Stimulated activated CD8-positive, alpha-beta memory T cell treated with anti-CD3 and anti-CD28 coated beads, Interleukin-2, amount 100 ng/mL, for 48 hours (primary cell): ENCODE measurements at places on chromosomes 1 and 21.

GRCh38 chr1:226158983-226159382 lies 27.6 kb downstream of the ACBD3 start:
- DNase-seq = no peak

DNA sequence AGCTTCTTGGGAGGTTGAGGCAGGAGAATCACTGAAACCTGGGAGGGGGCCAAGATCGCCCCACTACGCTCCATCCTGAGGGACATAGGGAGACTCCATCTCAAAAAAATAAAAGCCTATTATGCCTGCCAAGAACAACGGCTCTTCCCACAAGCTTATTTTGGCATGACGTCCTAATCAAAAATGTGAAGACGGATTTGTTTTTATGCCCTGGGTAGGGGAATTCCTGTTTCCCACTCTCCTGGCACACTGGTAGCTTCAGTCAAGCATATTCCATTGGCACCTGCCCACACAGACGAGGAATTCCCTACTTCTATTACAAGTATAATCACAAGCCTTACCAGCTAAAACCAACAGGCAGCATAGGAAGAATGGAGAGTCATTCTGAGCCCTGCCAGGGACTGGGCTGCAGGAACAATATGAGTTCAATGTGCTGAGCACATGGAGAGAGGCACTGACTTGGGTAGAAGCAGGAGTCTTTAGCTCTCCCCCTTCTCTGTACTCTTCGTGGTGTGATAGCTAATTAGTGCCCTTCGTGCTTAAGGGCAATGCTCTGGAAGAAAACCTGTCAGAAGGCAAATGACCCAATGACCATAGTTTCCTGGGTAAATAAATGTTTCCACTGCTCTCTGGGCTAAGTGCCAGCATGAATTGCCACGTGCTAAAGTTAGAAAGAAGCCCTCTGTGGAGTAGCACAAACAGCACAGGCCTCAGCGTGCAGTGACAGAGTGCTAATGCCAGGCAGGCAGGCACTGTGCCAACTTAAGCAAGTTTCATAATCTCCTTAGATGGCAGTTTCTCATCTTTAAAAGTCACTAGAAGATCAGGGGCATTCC lies 16.8 kb downstream of the TNFSF4 start:
- no peak for DNase-seq

DNA sequence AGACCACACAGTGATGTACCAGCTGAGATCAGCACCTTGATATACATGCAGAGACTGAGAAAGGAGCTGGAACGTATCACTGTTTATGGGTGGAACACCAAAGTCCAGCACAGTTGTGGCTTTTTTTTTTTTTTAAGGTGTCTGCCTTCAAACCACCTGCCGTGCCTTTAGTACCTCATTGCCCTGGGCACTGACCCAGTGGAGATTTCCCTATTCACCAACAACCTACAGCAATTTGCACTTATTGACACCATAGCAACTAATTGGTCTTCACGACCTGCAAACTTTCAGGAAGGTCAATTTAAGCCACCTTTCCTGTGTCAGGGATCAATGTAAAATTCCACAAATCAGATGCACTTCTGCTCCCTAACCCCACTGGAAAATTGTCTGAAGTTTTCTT lies 181.6 kb upstream of the ADGRL2 start:
- DNase-seq = no peak

DNA sequence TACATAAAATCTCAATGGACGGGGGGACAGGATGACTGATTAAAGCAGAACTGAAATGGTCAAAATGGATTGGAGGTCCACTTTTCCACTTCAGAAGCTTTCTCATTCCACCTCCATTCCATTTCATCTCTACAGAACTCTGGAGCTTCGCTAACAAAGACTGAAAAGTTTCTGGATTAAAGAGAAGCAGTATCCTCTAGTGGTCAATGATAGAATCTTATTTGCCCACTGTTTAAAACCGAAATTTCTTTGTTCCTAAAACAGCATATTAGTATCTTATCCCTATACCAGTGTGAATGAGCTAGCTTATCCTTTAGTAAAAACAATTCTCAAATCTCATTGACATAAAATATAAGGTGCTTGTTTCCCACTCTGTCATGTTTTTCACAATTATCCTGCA lies 890.6 kb downstream of the KCNT2 start:
- no peak for DNase-seq

GRCh38 chr1:12326986-12327385 lies 97.2 kb downstream of the VPS13D start:
- DNase-seq = no peak

- DNase-seq = no peak
Observed at GRCh38 chr1:166471359-166471758, 304.6 kb upstream of the FAM78B start.

DNA sequence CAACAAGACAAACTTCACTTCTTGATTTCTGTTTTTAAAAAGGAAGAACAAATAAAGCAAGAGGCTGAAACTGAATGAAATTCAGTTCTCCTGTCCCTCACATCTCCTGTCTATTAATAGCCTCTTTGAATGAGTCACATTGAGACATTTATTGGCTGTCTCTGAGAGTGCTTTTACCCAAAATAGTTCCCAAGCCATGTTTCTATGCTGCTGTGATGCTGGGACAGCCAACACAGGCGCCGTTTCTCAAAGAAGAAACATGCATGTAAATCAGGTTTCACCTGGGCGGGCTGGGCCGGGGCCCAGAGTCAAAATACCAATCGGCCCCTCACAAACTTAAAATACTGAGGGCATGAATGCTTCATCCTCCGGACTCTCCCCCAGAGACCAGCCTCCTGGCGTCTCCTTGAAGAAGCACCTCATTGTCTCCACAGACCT lies 105.2 kb downstream of the EDEM3 start:
- no peak for DNase-seq

DNA sequence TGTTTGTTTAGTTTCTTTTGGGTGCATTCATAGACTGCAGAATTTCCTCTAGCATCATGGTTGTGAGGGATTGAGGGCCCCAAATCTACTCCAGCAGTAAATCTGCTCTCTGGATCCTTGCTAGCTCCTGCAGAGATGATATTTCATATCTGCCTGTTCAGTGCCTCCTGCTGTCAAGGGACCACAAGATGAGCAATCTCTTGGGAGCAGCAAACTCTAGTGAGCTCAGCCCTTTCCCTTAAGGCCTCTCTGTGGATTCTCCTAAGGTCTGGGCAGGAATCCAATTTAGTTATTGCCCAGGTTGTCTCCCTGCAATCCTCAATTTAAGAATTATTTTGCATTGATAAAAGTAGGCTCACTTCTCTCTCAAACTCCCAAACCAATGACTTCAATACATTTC lies 76.9 kb downstream of the RGS18 start:
- no peak for DNase-seq

- DNase-seq = no peak
Observed at GRCh38 chr1:189804352-189804751, 673.3 kb downstream of the BRINP3 start.

DNA sequence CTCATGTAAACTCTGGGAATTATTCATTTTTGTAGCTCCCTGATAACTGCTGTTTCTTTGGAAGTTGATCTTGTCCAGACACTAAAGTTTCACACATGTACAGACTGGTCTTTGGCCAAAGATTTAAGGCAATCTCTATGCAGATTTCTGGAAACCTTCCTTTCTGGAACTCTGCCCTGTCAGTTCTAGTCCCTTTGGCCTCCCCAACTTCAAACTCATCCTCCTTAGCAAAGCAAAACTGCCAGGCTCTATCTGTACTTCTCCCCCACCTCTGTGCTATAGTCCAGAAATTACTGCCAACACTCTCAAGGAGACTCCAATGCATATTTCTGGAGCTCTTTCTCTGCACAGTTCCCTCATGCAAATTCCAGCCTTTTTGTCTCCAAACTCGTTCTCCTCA lies 36.5 kb downstream of the C1orf198 start:
- no peak for DNase-seq

GRCh38 chr1:167434306-167434705 lies 84.0 kb downstream of the CD247 start:
- DNase-seq = no peak

GRCh38 chr1:6111991-6112689 lies 66.5 kb downstream of the KCNAB2 start:
- no peak for DNase-seq

GRCh38 chr21:32413015-32413504 lies 554 bp downstream of the EVA1C start:
- no peak for DNase-seq

GRCh38 chr1:185483664-185484450 lies 166.8 kb upstream of the IVNS1ABP start:
- DNase-seq = no peak

DNA sequence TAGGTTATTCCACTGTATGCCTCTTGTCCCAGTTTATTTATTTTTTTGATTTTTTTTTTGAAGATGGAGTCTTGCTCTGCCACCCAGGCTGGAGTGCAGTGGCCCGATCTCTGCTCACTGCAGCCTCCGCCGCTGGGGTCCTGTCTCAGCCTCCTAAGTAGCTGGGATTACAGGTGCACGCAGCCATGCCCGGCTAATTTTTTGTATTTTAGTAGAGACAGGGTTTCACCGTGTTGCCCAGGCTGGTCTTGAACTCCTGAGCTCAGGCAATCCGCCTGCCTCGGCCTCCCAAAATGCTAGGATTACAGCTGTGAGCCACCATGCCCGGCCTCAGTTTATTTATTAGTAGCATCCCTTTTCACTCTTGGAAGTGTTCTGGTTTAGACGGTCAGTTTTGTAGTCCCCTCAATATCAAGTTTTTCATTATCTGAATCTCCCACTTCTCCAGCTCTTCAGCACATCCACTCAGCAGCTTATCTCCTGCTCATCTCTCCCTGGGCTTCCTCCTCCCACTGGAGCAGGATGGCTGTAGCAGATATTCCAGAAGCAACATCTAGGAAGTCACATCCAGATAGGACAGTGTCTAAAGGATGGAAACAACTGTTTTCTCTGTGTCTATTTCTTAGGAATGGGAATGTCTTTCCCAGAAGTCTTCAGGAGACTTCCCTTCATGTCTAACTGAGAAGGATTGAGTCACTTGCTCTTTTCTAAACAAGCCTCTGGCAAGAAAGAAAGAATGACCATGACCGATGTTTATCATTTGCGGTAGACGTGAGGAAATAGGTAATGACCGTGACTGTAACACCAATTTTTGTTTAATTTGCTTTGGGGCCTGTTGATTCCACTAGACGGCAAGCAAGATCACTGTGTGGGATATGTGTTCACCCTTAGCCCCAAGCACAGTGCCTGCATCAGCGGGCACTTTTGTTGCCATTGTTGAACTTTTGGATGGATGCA lies 14.4 kb downstream of the CCDC190 start:
- no peak for DNase-seq

GRCh38 chr1:31374511-31375196 lies 1.8 kb upstream of the FABP3 start:
- DNase-seq = no peak

DNA sequence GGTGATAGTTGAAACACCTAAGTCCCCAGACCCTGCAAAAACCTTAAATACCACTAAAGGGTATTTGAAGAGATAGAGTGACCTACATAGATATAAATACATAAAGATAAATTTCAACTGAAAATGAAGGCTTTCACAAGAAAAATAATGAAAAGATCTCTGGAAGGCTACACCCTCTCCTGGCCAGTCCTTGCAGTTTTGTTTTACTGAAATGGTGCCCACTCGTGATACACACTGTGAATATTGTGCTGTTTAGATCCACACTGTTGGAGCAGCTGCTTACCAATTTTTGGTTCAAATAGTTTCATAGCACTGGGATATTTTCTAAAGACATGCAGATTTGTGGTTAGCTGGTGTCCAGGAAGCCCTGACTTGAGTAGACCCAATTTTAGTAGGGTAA lies 31.5 kb upstream of the RNF187 start:
- DNase-seq = no peak

DNA sequence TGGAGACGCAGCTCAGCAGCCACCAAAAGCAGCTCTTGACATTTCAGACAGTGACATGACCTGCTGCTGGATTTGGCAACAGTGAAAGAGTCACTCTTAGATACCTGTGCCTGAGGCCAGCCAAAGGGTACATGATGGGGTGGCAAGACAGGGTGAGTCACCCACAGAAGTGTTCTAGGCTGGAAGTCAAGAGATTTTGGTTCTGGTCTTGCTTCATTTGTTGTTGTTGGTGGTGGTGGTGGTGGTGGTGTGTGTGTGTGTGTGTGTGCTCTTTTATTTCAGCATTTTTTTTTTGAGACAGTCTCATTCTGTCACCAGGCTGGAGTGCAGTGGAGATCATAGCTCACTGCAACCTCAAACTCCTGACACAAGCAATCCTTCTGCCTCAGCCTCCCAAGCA lies 25.8 kb downstream of the SHISAL2A start:
- DNase-seq = no peak

DNA sequence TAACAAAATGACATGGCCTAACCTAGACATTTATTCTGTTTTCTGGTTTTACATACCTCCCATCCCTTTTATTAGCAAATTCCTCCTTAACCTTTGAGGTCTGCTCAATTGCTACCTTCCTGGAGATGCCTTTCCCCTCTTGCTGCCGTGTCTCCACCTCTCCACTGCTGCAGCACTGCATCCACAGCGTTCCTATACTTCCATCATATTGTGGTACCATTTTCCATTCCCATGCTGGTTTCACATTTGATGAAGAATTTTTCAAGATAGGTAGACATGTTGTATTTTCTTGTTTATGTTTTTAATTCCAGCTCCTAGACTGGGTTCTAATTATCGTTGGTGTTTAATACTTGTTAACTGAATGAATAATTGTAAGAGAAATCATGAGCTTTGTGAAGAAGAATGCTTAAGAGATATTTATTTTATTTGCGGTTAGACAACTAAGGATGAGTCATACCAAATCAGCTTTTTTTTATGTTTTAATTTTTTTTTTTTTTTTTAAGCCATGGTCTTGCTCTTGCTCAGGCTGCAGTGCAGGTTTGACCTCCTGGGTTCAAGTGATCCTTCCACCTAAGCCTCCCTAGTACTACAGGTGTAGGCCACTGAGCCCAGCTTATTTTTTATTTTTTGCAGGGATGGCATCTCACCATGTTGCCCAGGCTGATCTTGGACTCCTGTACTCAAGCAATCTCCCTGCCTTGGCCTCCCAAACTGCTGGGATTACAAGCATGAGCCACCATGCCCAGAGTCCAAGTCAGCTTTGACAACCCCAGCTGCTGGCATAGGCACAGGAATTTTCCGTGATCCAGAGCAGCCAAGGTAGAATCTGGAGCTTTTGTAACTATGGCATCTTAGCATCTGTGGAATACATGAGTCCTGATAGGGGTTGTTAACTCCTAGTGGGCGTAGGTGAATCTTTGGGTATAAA lies 44.0 kb downstream of the ATP6V1G3 start:
- DNase-seq = no peak

- DNase-seq = no peak
Observed at GRCh38 chr1:18922848-18923755, 20.7 kb upstream of the ALDH4A1 start.

- no peak for DNase-seq
Observed at GRCh38 chr21:45026066-45026745, 48.2 kb upstream of the ADARB1 start.

- no peak for DNase-seq
Observed at GRCh38 chr1:37017720-37018119, 16.6 kb downstream of the GRIK3 start.
